Spinal cord (tissue), 10 donors: ENCODE measurements at places on chromosomes 3 and 15. TPM values are rescaled to one million over a fixed set of nuclear protein-coding genes. Genes with fewer than 3 reads are reported as not detected.
A peak's percentile ranks its signal among the peaks of the same experiment; 100 is the strongest.

GRCh38 chr3:138271189-138271794 lies 58.4 kb downstream of the NME9 start:
- no peak for DNase-seq

Gene GAP43
- 190 TPM for total RNA-seq

- no peak for DNase-seq
Observed at GRCh38 chr15:83733206-83733605, 79.3 kb downstream of the ADAMTSL3 start.

GRCh38 chr3:167437428-167438139 lies 36.3 kb downstream of the SERPINI2 start:
- no peak for DNase-seq

DNA sequence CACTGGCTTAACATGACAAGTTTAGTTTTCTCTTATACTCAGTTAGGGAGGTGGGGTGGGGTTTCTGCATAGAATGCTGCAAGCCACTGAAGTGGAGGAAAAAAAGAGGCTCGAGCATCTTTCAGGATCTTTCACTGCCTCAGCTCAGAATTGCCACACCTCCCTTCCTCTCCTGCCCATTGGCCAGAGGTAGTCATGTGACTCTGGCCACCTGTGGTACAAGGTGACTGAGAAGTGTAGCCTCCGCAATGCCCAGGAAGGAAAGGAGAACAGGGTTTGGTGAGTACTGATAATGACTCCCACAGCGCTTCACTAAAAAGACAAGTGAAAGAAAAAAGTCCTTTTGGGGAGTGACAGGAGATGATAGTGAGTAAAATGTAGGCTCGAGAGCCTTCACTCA lies 124.3 kb upstream of the TRIM42 start:
- no peak for DNase-seq

Gene SLC22A14
- 0.28 TPM for total RNA-seq

GRCh38 chr3:129829640-129830039 lies 63.9 kb downstream of the TMCC1 start:
- DNase-seq: peak; percentile 88

GRCh38 chr3:114384558-114384903 lies 90.7 kb downstream of the TIGIT start:
- no peak for DNase-seq

DNA sequence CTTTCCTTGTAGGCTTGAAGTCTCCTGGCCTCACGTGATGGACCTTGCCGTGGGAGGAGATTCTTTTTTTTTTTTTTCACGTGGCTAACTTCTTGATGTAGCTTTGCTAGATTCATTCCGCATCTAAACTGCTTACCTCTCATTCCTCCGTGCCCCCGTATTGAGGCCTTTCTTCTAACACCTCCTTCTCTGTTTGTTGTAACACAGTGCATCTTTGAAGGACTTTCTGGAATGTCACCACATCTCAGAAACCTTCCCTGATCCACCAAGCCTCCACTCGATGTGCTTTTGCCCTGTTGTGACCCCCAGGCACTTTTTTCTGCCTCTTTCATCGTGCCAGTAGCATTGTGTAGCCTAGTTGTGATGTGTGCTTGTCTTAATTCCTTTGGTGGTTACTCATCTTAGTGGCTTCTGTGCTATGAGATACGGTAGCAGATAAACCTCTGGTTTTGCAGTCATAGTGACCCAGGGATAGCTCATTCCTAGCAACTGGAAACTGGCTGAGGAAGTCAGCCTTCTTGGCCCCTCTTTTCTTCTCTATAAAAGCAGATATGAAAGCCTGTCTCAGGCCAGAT lies 1.6 kb upstream of the BNC1 start:
- no peak for DNase-seq
